ENCODE measurements at places on chromosomes 4 and X.

DNA sequence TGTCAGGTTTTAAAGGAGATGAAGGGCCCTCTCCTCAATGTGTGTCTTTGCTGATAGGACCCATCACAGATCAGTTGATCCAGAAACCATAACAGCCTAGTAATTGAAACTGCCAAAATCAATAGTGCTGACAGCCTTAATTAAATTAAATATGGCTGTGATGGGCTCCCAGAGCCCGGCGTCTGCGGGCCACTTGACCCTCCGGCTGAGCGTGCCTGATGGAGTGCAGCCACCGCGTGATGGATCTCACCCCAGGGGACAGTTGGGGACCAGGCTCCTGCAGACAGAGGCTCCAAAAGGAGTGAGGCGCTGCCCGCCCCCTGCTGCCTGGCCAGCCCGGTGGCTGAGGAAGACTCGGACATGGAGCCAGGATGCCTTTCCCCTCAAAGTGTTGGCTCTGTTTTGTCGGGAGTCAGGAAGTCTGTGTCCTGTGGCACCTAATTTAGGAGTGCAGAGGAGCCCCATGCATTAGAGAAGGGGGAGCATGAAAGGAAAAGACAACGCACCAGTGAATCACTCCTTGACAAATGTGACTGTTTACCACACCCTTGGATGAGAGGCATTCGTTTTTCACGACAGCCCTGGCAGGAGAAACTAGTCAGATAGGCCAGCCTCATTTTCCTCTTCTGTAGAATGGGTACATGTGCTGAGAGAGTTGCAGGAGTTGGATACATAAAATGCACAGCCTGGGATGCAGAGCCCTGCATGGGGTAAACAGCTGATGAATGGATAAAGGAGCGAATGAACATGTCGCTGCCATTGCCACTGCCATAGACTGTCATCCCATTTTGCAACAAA lies 40.9 kb upstream of the MSX1 start:
- DNase-seq: no peak

- DNase-seq: peak; percentile 39
These were observed 30.5 kb upstream of the ENPP6 start for GRCh38 chr4:184248216-184248615.

DNA sequence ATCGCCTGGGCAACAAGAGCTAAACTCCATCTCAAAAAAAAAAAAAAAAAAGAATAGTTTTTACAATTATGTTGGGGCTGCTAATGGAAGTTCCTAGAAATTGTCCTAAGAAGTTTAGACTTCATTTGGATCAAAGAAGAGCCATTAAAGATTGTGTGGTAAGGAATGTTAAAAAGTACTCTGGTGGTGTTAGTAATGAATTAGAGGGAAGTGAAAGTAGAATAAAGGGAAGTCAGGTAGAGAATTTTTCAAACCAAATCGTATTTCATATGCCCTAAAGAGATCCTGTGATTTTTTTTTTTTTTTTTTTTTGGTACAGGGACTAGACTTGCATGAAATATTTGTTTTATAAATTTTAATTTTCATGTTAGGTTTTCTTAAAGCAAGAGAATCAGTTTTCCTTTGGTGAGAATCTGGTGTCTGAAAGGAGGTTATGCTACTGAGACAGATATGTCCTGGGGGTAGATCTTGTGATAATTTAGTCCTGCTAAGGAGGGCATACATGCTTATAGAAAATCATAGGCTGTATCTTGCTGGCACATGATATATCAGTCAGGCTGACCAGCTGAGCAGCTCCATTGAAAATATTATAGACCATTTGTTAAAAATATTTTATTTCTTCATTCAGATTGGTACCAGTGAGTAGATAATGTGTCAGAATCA lies 10.7 kb downstream of the SEC24B start:
- no peak for DNase-seq

DNA sequence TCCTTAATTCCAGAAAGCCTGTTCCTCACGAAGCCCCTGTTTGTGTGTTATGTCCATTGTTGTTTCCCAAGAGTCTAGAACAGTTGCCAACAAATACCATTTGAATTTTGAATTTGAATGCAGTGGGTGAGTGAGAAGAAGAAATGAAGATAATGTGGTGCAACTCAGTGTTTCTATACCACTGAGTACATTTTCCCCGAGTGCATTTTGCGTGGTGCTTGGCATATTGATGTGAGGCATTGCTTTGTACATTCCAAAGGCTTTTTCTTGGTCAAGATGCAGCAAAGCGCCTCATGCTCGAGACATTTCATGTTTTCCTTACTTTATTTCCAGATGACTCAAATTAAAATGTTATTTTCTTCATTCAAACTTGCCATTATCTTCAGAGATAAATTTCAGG lies 253.1 kb upstream of the RPS6KA3 start:
- DNase-seq: no peak

GRCh38 chr4:3122081-3122563 lies 47.6 kb downstream of the HTT start:
- DNase-seq: no peak

GRCh38 chr4:98151145-98151924 lies 8.1 kb upstream of the STPG2 start:
- no peak for DNase-seq

DNA sequence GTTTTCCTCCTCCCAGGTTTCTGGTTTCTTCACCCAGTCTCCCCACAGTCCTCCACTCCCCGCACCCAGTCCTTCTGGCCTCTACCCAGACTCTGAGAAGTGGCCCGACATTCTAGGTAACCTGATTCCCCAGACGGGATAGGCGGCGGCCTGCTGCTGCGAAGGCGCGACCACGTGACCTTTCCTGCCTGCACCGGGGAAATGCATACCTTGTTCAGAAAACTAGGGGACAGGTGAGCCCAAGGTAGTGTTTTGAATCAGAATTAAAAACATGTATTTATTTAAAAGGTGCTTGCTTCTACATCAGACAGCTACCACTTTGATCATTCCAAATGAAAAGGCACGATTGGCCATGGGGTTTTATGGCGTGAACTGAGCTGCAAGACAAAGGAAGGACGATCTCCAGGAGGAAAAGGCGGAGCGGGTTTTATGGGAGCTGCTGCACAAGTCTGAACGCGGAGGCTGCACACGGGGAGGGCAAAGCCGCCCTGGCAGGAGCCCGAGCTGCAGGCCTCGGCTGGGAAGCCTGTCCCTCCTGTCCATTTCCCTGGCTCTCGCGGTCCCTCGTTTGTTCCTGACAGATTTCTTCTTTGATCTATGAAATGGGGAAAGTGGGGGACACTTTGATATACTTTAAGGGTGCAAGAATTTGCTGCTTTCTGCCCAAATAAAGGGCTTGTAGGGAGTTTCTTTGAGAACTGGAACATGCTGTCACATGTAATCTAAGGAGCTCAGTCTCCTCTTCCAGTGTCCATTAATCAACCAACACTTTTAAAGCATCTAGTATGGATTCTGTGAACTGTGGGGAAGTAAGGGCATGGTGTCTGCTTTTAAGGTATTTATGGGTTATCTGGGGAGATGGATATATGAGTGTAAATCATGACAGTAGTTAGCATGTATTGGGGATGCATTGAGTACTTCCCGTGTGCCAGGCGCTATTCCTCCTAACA lies 150.9 kb downstream of the SPRY1 start:
- peak; percentile 80 for DNase-seq

- no peak for DNase-seq
These were observed 135.1 kb downstream of the PLS3 start for GRCh38 chrX:115696039-115696438.

DNA sequence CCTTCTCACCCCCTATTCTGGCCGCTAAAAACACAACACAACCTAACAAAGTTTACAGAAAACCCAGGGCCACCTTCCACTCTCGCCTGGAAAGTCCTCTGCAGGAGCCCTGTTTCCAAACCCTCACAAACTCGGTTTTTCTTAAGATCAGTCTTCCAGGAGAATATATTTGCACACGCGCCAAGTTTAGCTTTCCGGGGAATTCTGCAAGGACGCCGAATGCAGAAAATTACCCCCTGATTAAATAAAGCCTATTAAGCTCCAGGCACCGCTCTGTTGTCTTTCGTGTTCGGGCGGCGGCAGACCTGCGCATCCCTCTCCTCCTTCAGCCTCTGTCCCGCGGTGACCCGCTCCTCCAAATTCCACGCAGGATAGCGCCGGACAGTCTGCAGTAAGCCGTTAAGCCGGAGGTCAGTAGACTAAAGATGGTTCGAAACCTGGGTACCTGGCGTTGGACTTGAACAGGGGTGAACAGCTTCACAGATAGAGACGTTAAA lies 5.0 kb downstream of the MSX1 start:
- DNase-seq: no peak

- DNase-seq: peak; percentile 46
These were observed 499.1 kb upstream of the EPHA5 start for GRCh38 chr4:66169341-66169740.

GRCh38 chr4:39970671-39971640 lies 6.8 kb downstream of the PDS5A start:
- DNase-seq: peak; percentile 57

DNA sequence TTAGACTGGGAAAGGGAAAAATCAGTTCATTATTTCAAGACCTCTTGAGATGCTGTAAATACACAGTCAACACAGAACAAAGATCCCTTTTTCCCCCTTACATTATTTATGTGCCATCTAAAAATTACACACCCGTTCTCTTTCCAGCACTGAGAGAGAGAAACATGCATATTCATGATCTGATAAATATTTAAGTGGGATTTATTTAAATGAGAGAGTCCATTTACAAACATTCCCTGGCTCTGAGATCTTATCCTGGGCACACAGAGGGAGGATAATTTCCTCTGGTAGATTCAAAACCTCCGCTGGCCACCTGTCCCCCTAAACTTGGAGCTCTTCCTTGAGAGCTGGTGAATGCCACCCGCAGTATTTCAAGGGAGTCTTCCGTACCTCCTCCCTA lies 88.6 kb downstream of the GRIA3 start:
- DNase-seq: no peak

GRCh38 chr4:6337331-6337935 lies 67.8 kb downstream of the WFS1 start:
- DNase-seq: no peak

DNA sequence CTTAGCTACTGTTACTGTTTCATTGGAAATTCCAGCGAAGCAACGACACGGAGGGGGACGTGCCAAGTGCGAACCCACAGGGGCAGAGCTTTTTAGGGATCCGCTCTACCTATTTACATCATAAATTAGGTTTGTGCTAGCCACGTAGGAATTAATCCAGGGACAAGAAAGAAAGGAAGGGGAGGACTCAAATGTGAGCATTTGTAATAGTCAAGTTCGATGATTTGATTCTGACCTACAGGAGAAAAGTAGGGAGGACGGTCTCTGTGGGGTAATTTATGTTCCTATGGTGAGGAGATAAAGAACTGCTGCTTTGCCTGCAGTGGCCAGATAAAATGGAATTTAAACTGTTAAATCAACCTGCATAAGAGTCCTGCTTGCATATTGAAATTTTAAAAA lies 1.7 kb downstream of the INTS6L start:
- no peak for DNase-seq

DNA sequence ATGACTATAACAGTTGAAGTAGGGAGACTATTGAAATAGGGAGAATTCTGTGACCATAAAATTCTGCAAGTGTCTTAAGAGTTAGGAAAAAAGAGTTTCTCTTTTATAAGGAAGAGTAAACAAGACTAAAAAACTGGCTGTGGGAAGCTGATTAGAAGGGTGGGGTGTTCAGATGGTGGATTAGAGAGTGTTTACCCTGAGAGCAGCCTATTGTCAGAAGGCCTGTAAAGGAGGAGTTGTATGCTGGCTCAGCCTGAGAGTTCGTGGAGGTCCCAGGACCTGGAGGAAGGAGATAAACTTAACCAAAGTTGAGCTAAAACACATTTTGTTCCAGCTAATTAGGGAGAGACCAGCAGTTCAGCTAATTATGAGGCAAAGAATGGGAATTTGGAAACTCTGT lies 629.7 kb downstream of the PCDH7 start:
- no peak for DNase-seq

- no peak for DNase-seq
These were observed 6.8 kb upstream of the ALB start for GRCh38 chr4:73396993-73397972.

DNA sequence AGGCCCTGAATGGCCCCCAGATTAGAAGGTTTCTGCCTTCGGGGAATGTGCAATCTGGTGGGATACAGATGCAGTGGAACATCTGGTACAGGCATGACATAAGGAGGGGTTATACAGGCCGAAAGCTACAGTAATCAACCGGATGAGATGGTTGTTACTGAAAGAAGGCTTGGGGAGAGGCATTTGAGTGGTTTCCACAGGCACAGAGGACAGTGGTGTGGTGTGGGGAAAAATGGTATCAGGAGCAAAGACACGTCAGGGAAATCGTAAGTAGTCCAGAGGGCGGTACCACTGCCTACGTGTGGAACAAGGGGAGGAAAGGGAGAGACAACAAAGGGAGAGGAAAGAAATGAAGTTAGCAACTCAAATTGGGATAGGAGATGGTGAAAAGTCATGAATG lies 3.0 kb downstream of the PDLIM3 start:
- no peak for DNase-seq

- DNase-seq: no peak
These were observed 5.1 kb downstream of the ZXDA start for GRCh38 chrX:57905141-57905540.

- DNase-seq: no peak
These were observed 5.2 kb downstream of the LDB2 start for GRCh38 chr4:16893141-16893651.

- DNase-seq: no peak
These were observed 1.4 kb downstream of the MAGED1 start for GRCh38 chrX:51894697-51895336.

- no peak for DNase-seq
These were observed 96.2 kb downstream of the SOWAHB start for GRCh38 chr4:76801621-76802235.

DNA sequence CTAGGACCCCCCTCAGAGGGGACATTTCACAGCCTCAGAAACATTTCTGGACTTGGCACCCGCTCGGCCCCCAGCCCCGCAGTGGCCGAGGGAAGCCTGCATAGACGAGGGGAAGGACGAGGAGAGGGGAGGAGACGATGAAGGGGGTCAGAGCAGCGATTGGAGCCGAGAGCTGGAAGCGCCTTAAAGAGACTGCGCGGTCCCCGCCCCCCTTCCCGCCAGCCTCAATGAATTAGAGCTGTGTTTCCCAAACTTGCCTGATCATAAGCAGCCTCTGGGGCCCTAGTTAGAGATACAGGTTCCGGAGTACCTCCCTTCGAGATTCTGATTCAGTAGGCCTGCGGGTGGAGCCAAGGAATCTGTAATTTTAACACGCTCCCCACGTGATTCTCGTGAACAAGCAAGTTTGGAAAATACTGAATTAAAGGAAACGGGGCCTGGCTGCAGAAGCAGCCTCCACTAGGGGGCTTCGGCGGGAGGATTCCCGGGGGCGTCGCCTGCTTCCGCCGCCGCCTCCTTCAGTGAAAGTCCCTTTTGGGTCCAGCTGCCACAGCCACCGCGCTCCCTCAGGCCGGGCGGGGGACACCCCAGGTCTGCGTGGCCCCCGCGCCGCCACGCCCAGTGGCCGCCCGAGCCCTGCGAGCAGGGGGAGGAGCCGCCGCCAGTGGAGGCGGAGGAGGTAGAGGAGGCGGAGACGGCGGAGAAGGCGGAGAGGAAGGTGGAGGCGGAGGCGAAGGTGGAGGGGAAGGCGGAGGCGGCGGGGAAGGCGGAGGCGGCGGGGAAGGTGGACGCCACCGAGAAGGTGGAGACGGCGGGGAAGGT lies at the start of gene USP27X:
TSS of gene USP27X (plus strand) at position 651 of the 822 bp plus-strand sequence. CDS start 824 bp downstream, outside the sequence.
- DNase-seq: peak; percentile 78

GRCh38 chr4:84531689-84532088 lies 32.6 kb upstream of the NKX6-1 start:
- peak; percentile 24 for DNase-seq

- DNase-seq: no peak
These were observed 181.6 kb upstream of the NOCT start for GRCh38 chr4:138833974-138834373.

GRCh38 chr4:106996490-106996889 lies 39.6 kb downstream of the DKK2 start:
- no peak for DNase-seq

GRCh38 chrX:150408561-150408960 lies 45.4 kb downstream of the MAMLD1 start:
- DNase-seq: no peak

All from epithelial cell of esophagus (primary cell).